HFFc6 (cell line): ENCODE measurements at places on chromosomes 11 and 22.

DNA sequence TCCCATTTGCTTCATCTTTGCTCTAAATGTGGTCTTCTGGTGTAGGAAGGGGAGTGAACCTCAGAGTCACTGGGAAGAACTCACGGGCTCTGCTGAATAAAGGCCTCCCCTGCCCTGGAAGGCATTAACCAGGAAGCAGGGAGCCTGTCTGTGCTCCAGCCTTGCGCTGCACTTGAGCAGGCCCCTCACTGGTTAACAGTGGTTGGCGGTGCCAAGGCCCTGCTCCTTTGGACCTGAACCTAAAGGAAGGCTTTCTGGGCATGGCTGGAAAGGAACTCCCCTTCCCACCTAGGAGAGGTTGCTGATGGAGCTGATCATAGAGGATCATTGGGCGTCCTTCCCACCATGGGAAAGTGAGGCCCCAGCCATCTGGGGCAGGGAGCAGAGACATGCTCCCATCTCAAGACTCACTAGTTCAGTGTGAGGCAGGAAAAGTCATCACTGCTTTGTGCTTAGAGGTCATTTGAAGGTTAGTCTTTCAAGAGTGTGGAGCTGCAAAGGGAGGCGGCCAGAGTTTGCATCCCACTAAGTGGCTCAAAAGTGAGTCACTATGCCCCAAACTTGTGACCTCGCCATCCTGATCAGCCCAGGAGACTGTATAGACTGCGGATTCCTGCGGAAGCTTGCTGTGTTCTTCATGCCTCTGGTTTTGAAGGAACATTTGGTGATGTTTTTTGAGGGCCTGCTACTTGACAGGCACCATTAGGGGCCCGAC lies 50.4 kb downstream of the DBX1 start:
- DNase-seq, result no peak

GRCh38 chr22:50146439-50147238 lies 23.9 kb upstream of the PANX2 start:
- peak; percentile 72 for DNase-seq

DNA sequence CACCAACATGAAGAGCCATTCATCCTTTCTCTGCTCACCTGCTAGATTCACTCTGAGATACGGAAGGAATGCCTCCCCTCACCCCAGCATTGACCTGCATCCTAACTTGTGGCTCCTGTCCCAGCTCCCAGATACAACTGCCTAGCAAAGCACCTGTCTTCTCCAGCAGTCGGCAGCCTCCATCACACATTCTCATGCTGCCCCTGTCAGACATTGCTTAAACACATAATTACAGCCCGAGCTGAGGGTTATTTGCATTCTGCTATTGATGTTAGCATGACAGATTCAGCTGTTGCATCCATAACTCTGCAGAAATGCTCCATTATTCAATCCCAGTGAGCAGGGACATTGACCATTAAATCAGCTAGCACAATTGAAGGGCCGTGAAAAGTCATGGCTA lies 184.4 kb upstream of the NARS2 start:
- no peak for DNase-seq

DNA sequence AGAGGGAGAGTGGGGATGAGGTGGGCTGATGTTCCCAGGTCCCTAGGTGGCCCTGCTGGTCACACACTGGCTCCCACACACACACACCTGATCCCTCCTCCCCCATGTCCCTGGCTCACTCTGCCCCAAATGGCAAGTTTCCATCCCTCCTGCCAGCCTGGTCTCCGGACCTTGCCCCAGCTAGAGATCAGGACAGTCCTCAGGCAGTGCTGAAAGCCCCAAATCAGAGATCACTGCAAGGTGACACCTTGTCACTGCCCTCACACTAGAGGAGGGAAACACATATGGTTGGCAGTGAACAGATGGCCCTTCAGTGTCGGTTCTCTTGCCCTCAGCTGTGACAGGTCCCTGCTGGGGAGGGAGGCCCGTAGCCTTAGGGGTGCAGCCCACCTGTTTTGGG lies 7.6 kb downstream of the TMPRSS5 start:
- no peak for DNase-seq

DNA sequence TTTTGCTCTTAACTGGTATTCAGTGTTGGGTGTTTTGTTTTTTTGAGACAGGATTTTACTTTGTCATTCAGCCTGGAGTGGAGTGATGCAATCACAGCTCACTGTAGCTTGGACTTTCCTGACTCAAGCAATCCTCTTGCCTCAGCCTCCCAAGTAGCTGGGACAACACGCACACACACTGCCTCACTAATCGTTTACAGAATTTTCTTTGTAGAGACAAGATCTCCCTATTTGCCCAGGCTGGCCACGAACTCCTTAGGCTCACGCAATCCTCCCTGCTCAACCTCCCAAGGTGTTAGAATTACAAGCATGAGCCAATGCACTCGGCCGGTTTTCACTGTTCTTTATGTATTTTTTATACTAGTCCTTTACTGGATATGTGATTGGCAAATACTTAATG lies 51.0 kb upstream of the IGLL5 start:
- no peak for DNase-seq

DNA sequence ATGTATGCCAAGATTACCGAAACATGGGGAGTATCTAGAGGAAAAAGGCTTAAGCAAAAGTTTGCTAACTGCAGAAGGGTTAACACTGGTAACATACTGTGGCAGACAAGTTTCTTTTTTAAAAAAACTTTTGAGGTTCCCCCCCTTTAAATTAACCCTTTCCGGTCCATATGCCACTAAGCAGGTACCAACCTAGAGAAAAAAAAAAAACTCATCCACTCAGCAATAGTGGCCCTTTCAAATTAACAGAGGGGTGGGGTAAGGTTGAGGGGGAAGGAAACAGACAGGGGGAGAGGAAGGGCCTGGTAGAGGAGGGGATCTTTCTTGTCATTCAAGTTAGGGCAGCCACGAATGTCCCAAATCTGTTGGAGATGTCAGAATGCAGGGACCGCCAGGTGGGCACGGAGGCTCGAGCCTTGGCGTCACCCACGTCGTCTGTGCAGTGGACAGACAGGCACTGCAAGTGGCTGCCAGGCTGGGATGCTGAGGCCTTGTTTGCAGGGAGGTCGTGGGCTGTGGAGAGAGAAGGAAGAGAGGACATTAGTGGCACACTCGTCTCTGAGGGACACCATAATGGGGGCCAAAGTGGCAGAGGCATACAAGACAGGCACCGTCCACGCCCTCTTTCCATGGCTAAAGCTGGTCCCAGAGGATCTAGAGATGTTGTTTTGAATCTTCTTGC lies 50.8 kb downstream of the MN1 start:
- DNase-seq, result no peak

- no peak for DNase-seq
Measured at GRCh38 chr11:23010790-23011335, 150.6 kb upstream of the CCDC179 start.

- DNase-seq, result peak; percentile 62
Measured at GRCh38 chr11:34214961-34215805, 109.8 kb downstream of the NAT10 start.

DNA sequence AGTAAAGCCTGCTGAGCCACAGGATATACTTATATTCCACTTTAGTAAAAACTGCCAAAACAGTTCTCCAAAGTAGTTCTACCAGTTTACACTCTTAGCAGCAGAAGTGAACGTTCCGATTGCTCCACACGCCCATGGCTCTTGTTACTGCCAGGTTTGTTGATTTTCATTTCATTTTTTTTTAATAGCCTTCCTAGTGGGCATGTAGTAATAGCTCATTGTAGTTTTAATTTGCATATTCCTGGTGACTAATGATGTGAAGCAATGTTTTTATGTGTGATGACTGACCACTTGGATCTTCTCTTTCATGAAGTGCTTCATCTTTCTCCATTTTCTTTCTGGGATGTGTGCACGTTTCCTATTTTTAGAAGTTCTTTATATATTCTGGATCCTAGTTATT lies 4.8 kb upstream of the C11orf97 start:
- DNase-seq, result peak; percentile 10

DNA sequence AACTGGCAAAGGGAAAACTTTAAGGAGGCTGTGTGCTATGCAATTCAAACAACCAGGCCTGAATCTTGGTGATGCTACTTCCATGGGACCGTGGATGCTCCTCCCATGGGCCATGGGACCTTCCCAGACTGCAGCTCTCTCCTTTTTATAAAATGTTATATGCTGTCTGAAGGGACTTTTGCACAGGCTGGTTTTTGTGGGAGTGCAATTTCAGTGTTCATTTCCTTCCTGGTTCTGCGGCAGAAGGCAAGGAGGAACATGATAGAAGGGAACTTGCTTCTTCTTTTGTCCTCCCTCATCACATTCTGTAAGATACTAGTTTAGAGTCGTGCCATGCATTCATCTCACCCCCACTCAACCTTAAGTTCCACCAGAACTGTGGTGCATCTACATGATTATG lies 68.9 kb downstream of the C11orf58 start:
- DNase-seq, result no peak

DNA sequence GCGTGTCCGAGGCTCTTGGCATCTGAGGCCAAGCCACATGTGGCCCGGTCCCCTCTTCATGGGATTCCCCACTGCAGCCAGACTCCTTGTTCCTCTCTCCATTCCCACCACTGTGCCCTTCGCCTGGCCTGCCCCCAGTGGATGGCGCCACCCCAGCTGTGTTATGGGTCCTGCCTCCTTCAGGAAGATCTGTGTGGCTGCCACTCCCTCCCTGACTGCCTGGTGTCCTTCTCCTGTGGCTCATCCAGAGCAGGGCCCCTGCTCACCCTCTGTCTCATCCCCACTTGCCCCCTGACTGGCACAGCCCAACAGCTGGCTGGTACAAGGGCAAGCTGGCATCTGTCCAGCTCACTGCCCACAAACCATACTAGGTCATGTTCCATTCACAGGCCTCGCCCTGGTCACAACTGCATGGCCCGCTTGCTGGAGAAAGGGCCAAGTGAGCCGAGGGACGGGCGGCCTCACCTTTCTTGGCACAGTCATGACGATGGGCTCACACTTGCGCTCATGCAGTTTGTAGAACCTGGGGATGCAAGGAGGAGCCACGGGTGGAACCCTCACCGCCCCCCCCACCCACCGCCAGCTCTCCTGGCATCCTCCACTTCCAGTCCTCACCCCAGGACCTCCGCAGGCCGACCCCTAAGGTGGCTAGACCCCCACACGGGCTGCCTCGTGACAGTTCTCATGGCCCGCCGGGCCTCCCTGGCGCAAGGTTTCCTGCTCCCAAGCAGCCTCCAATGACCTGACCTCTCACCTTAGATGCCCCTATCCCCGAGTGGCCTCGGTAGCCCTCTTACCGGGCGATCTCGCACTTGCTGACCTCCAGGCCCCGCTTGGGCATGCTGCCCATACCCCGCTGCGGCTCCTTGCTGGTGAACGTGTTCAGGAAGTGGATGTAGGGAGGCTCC lies 2.1 kb upstream of the PTPRCAP start:
- DNase-seq, result peak; percentile 16
